Ascending aorta (tissue), 2 donors: ENCODE measurements at places on chromosomes 2 and 18.

DNA sequence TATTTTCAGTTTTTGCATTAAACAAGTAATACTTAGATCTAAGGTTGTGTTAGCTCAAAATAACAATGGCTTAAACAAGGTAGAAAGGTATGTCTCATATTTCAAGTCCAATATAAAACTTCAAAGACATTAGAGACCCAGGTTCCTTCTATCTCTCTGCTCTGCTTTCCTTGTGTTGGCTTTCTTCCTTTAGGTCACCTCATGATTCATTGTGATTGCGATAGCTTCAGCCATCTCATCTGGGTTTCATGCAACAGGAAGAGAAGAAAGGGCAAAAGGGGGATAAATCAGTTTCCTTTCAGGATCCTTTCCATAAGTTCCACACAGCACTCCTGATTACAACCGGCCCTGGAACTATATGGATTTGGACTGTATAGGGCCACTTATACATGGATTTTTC, 16.0 kb upstream of the TBR1 start:
- H3K4me3 ChIP-seq: no peak overlapping the region
- no peaks in the 10 kb centered on the region for H3K4me1 ChIP-seq
- DNase-seq: no peak
- peaks cover 17% of the 10 kb centered on the region for H3K36me3 ChIP-seq

GRCh38 chr2:176099728-176100546, at the start of gene HOXD12:
Gene HOXD12, plus strand, starts transcription at chr2:176099795. Its CDS starts 7 bp downstream, at chr2:176099802.
- DNase-seq: peak; percentile 60
- H3K27me3 ChIP-seq: peaks cover 59% of the 10 kb centered on the region
- no peaks in the 10 kb centered on the region for H3K36me3 ChIP-seq
- peaks cover 24% of the 10 kb centered on the region for H3K4me1 ChIP-seq
- H3K4me3 ChIP-seq: no peak within 1 kb of the TSS

DNA sequence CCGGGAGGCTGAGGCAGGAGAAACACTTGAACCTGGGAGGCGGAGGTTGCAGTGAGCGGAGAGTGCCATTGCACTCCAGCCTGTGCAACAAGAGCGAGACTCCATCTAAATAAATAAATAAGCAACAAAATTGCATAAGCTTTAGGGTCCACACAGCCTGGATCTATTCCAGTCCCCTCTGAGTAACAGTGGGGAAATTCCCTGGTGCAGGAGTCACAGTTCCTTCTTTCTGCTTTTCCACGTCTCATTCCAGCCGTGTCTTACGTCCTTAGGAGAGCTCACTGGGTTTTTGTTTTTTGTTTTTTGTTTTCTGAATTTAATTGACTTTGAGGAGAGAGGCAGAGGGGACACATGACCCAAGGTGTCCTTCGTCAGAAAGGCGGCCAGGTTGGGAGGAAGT, 44.6 kb downstream of the B3GNT2 start:
- H3K4me1 ChIP-seq: no peaks in the 10 kb centered on the region
- no peaks in the 10 kb centered on the region for H3K36me3 ChIP-seq
- no peak for DNase-seq
- no peak overlapping the region for H3K27ac ChIP-seq
- no peaks in the 10 kb centered on the region for H3K27me3 ChIP-seq

- H3K4me3 ChIP-seq: no peak overlapping the region
- no peak overlapping the region for H3K27ac ChIP-seq
- H3K36me3 ChIP-seq: no peaks in the 10 kb centered on the region
- no peak for DNase-seq
- no peaks in the 10 kb centered on the region for H3K4me1 ChIP-seq
Observed at GRCh38 chr2:223122781-223123180, 70.8 kb downstream of the KCNE4 start.

- H3K4me3 ChIP-seq: no peak overlapping the region
- H3K36me3 ChIP-seq: no peaks in the 10 kb centered on the region
- H3K27me3 ChIP-seq: no peaks in the 10 kb centered on the region
- DNase-seq: no peak
- H3K4me1 ChIP-seq: no peaks in the 10 kb centered on the region
Observed at GRCh38 chr2:81703831-81704230, 1399.3 kb upstream of the LRRTM1 start.

GRCh38 chr18:37673671-37674070, 108.1 kb upstream of the CELF4 start:
- no peaks in the 10 kb centered on the region for H3K36me3 ChIP-seq
- H3K27ac ChIP-seq: no peak overlapping the region
- no peak overlapping the region for H3K4me3 ChIP-seq

DNA sequence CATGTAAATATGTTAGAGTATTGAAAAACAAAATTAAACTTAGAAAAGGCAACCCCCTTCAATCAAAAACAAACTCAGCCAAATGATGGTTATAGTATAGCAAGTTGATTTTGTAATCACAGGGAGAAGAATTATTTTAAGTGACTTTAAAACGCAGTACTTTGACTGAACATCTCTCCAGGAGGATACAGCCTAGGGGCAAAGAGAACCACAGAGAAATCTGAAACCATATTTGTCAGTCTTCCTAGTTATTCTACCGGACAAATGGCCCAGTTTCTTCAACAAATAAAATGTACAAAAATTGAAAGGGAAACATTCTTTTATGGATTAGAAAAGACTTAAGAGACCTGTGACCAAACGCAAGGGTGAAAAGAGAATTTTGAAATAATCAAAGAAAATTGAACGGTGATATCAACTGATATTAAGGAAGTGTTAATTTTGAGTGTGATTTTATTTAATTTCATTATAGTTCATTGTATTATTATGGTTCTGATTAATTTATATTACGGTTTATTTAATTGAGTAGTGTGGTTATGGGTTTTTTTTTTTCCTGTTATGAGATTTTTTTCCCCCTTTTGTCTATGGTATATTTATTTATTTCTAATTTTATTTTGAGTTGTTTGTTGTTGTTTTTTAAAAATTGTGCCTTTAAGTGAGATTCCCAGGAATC, 75.3 kb downstream of the HNRNPLL start:
- no peaks in the 10 kb centered on the region for H3K4me1 ChIP-seq
- H3K27me3 ChIP-seq: no peaks in the 10 kb centered on the region
- no peak for DNase-seq
- peak overlapping the region; percentile 74 for H3K27ac ChIP-seq
- H3K36me3 ChIP-seq: no peaks in the 10 kb centered on the region

- no peak overlapping the region for H3K27ac ChIP-seq
- H3K4me1 ChIP-seq: no peaks in the 10 kb centered on the region
- no peak for DNase-seq
- H3K36me3 ChIP-seq: no peaks in the 10 kb centered on the region
Observed at GRCh38 chr2:6749962-6750361, 115.7 kb downstream of the CMPK2 start.

DNA sequence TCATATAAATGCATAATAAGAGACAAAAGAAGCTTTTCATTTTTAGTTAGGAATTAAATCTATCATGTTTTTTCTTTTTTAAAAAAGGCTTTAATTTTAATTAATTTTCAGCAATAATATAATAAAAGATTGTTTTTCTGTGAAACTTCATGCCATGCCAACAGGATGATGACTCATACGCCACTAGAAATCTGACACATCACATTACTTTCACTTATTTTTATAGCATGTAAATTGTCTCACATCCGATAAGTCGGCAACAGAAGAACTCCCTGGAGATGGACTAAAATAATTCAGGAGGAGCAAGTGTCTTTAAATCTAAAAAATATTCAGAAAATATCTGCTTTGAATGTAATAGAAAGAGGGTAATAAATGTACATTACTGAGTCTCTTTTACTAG, 1024.2 kb upstream of the ACVR2A start:
- no peak overlapping the region for H3K4me3 ChIP-seq
- no peaks in the 10 kb centered on the region for H3K27me3 ChIP-seq
- no peaks in the 10 kb centered on the region for H3K36me3 ChIP-seq
- no peak for DNase-seq
- no peaks in the 10 kb centered on the region for H3K4me1 ChIP-seq

DNA sequence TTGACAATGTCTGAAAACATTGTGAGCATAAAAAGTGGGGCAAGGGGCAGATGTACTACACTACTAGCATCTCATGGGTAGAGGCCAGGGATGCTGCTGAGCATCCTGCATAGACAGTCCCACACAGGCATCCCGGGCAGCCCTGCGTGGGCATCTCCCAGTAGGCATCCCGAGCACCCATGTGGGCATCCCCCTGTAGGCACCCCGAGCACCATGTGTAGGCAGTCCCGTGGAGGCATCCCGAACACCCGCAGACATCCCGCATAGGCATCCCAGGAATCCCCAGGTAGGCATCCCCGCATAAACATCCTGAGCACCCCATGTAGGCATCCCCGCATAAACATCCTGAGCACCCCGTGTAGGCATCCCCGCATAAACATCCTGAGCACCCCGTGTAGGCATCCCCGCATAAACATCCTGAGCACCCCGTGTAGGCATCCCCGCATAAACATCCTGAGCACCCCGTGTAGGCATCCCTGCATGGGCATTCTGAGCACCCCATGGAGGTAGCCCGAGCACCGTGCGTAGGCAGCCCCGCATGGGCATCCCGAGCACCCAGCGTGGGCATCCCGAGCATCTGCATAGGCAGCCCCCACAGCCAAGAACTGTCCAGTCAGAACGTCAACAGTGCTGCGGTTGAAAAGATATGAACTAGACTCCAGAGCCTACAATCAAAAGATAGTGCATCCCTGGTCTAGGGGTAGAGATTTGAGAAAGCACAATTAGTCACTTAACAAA, 273.5 kb downstream of the NBAS start:
- no peak overlapping the region for H3K4me3 ChIP-seq
- H3K27me3 ChIP-seq: no peaks in the 10 kb centered on the region
- H3K27ac ChIP-seq: no peak overlapping the region
- no peak for DNase-seq
- peaks cover 40% of the 10 kb centered on the region for H3K36me3 ChIP-seq
- no peaks in the 10 kb centered on the region for H3K4me1 ChIP-seq

GRCh38 chr18:42564761-42565160, 550.7 kb downstream of the RIT2 start:
- H3K4me3 ChIP-seq: no peak overlapping the region
- no peak for DNase-seq
- no peaks in the 10 kb centered on the region for H3K27me3 ChIP-seq
- H3K27ac ChIP-seq: no peak overlapping the region
- H3K4me1 ChIP-seq: no peaks in the 10 kb centered on the region
- no peaks in the 10 kb centered on the region for H3K36me3 ChIP-seq

- no peaks in the 10 kb centered on the region for H3K27me3 ChIP-seq
- H3K4me3 ChIP-seq: no peak overlapping the region
- no peaks in the 10 kb centered on the region for H3K36me3 ChIP-seq
- no peaks in the 10 kb centered on the region for H3K4me1 ChIP-seq
Observed at GRCh38 chr18:25724997-25725396, 365.4 kb downstream of the SS18 start.

DNA sequence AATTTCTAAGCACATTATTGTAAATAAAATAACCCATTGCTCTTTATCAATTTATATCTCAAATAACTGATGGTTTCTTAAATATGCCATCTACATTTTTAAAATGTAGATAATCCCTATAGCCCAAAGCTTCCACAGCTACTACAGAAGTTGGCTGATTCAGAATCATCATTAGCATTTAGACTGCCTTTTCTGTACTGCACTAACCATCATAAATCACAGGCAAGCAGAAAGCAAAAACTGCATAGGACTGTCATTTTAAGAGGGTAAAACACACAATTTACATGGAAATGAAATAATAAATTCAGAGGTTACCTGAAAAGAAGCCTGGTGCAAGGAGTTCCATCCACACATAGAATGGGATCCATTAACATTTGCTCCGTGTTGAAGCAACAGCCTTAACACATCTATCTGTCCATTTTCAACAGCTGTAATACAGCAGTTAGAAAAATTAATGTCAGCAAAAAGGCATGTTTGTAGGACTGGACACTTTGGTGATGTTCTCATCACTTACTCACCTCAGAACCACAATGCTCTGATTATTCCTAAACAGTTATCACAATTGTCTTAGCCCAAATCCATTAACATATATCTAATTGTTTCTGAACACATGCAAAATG, 38.4 kb upstream of the CHAC2 start:
- DNase-seq: no peak
- H3K27me3 ChIP-seq: no peaks in the 10 kb centered on the region
- no peak overlapping the region for H3K4me3 ChIP-seq
- H3K4me1 ChIP-seq: no peaks in the 10 kb centered on the region
